ENCODE measurements at places on chromosomes 5 and 9.

DNA sequence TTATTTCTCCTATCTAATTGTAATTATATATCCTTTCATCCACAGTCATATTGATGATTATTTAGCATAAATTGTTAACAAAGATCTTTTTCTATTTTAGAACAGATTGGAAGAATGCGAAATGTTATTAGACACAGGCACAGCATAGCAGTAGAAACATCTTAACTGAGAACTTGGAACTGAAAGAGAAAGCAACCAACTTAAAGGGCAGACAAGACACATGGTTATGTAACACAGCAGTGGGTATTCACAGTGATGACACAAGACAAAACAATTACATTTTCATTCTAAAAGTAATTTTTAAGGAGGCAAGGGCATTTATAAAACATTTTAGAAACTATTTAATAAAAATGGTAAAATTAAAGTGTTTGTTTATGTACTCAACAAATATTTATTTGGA lies 57.7 kb upstream of the MEF2C start:
- DNase-seq = no peak

DNA sequence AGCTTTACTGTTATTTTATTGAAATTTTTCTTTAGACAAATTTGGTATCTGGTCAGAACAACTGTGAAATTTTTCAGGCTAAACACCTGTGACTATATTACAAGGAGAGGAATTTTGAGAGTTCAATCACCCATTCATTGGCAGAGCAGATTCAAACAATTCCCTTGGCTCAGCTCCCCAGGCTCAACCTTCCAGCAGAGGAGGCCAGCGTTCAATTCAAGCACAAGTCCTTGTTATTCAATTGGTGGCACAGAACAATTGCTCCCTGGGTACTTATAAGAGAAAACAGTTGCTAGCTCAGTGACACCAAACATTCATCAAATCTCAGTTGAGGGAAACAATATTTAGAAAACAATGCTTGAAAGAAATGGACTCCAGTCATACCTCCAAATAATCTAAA lies 83.3 kb downstream of the SUSD1 start:
- no peak for DNase-seq

DNA sequence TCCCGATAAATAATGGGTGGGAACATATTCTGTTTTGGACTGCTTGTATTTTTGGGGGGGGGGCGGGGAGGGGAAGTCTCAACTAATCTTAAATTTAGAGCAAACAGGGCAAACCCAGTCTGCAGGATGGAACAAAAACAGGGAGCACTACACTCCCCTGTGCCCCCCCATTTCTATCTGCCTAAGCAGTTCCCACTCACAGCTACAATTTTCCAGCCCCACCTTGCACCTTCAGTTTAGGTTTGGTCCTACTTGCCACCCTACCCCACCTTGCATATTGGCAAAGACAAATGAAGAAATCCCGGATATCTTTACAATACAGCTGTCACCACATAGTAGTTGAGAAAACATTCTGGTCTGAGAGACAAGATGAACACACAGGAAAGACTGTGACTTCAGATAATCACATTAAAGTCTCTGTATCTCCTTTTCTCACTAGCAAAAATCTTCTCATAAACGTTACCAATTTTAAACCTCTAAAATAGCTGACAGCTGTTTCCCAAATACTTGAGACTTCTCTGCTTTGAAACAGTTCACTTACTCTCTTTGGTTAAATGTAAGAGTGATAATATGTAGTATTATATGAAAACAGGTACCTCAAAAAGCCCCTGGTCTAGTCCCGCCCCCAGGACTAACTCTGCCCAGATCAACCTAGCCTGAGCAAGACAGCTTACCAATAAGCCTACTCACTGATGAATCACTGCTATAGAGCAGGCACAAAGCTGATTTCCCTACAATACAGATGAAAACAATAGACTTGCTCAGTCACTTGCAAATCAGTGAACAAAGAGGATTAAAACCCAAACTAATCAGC lies 5.2 kb upstream of the RAPGEF6 start:
- DNase-seq = no peak

- no peak for DNase-seq
These were observed 79.1 kb upstream of the CPEB4 start for GRCh38 chr5:173809014-173809413.

- DNase-seq = no peak
These were observed 75.1 kb upstream of the STXBP1 start for GRCh38 chr9:127537014-127537413.

DNA sequence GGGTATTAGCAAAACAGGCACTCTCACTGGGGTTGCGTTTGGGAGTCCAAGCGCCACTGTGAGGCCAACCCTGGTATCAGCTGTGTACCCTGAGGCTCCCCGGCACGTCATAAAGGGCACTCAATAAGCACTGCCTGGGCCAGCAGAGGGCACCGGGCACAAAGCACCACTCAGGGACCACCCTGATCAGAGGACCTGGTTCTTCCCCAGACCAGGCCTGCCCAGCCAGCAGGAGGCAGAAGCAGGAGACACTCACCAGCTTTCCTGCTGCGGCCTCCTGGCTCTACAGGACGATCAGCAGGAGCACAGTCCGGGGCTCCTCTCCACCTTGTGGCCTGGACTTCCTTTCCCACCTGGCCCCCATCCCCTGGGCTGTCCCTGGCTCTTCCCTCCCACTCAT lies 12.6 kb downstream of the MGAT1 start:
- no peak for DNase-seq

DNA sequence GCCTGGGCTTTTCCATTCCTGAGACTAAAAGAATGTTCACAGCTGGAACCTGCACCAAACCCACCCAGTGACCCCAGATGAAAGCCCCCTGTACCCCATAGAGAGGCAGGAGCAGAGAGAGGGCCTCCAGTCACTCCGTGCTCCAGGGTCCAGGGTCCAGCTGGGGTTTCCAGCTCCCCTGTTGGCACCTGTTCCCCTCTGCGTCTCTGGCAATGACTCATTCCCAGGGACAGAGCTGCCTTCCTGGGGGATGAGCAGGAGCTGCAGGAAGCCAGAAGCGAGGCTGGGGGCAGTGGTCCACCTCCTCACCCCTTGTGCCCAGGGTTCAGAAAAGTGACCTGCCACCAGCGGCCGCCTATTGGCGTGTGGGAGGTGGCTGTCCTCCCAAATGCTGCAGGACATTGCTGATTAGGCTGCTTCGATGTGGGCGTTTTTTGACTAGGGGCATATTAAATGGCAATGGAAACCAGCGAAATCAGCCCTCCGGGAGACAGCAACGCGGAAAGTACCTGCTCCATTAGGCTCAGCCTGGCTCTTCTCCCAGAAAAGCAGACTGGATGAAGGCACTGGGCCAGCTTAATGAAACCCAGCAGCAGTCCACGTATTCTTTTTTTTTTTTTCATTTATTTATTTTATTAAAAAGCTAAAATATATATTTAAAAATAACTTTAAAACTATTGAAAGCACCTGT lies 97.4 kb downstream of the DAP start:
- no peak for DNase-seq

GRCh38 chr5:2220741-2221140 lies 338.0 kb upstream of the IRX4 start:
- DNase-seq = no peak

GRCh38 chr9:76521244-76521681 lies 62.3 kb downstream of the GCNT1 start:
- DNase-seq = no peak

GRCh38 chr5:112848116-112848811 lies 12.8 kb upstream of the SRP19 start:
- no peak for DNase-seq

- DNase-seq = no peak
These were observed 255.1 kb downstream of the MAT2B start for GRCh38 chr5:163760498-163760897.

GRCh38 chr5:60514152-60514551 lies 185.8 kb downstream of the DEPDC1B start:
- DNase-seq = no peak

- DNase-seq = no peak
These were observed 175.6 kb downstream of the TMEM161B start for GRCh38 chr5:88092958-88093605.

- DNase-seq = no peak
These were observed 166.4 kb downstream of the CDH6 start for GRCh38 chr5:31359839-31360238.

- no peak for DNase-seq
These were observed 130.7 kb downstream of the SEC61B start for GRCh38 chr9:99352826-99353225.

- DNase-seq = no peak
These were observed 149.7 kb downstream of the SEMA6A start for GRCh38 chr5:116424951-116425350.

- DNase-seq = no peak
These were observed 103.8 kb upstream of the SMC2 start for GRCh38 chr9:103990311-103990710.

GRCh38 chr5:90020575-90021538 lies 388.7 kb downstream of the CETN3 start:
- DNase-seq = no peak

DNA sequence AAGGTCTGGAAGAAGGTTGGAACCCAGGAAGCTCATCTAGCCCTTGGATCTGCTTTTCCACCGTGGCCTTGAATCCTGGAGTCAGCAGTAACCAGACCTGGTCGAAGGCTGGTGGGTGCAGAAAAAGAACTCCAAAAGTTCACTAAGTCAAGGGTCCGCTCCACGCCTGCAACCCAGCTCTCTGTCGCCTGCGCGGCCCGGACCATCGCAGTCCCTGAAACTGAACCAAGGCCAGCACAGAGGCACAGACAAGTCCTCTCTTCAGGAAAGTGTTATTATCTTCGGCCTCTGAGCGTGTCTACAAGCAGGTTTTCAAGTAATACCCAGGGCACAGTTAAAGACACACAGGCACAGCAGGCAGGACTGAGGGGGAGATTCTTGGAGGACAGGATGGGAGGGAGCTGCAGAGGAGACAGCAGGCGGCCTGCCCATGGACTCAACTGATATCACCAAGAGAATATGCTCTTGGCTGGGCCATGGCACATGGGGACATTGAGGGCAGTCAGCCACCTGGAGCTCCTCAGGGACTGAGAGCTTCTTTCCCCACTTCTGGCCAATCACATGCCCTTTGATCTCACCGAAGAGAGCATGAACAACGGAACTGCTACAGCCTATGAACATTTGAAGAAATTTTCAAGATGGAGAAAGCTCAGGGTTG lies 45.8 kb upstream of the SEMA4D start:
- DNase-seq = no peak
